ENCODE measurements at places on chromosomes 6 and 20.

- no peak for DNase-seq
Observed at GRCh38 chr20:61930776-61931475, 134.8 kb downstream of the TAF4 start.

DNA sequence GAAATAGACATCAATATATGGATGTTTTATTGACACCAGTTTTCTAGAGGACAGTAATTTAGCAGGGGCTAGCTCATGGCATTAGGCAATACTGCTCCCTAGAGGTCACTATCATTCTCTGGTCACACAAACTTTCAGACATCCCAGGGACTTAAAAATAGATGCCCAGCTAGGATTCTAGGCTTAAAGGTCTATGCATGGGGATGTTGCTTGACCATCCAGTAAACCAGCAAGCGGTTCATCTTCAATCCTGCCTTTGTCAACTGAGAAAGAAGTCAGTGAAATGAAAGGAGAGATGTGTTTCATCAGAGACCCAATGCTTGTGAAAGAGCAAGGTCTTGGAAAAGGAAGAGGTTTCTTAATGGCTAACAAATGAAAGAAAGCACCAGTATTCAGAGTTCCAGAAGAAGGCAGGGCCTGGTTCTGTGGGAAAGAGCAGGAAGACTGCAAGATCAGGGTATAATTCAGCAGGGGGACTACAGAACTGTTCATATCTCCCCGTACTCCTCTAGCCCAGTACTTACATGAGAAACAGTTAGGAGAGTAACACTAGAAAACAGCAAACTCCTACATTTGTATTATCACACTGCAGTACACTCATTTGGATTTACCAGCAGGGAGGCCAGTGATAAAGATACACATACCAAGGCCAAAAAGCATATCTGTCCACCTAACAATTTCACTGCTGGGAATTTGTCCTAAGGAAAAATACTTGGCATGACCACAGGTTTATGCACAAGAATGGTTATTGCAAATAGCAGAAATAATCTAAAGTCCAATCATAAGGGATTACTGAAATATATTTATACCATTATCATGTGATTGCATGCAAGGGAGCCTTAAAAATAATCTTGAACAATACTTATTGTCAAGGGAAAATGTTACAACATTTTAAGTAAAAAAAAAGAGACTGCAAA is 151.4 kb upstream of the LAMA2 start:
- no peak for DNase-seq

DNA sequence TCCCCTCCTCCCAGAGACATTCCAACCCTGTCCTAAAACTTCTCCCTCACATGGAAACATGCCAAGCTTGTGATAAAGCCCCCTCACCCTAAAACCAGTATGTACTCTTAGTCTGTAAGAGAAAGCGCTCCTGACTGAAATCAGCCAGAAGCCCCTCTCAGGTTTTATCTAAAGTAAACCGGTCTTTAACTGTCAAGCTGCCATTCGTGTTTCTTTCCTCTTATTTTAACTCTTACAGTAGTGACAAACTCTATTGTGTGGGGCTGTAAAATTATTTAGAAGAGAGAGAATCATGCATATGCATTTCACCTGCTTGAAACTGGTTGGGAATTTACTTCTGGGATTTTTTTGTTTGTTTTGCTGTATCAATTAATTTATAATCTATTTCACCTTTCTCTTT is 62.7 kb downstream of the FARS2 start:
- DNase-seq: no peak

GRCh38 chr6:113894712-113895674 is 37.8 kb downstream of the MARCKS start:
- no peak for DNase-seq

DNA sequence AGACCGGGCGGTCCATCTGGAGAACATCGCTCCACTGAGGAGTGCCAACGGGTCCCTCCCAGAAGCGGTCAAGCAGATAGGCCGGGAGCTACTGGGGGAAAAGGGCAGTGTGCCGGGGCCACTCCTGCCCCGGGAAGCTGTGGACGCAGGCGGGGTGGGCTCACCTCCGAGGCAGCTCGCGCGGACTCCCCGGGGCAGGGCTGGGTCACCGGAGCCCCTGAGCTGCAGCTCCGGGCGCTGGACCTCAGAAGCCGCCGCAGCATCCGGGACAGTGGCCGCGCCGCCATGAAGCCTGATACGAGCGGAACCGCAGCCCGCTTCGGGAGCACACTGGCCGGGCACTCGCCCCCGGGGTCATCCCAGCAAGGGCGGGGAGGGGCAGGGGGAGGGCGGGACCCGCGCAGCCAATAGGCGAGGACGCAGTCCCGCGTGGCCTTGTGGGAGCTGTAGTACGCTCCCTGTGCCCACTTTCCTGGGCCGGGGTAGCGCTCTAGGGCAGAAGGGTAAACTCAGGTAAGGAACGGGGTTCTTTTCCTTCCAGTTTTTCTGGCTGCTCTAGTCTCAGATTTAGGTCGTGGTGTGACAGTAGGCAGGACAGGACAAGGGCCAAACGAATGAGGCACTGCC is at the start of gene MOCS1:
Gene MOCS1 (minus strand): TSS at position 332 of the 627 bp plus-strand sequence. CDS start 45 bp downstream, at position 287.
- DNase-seq: peak; percentile 2

DNA sequence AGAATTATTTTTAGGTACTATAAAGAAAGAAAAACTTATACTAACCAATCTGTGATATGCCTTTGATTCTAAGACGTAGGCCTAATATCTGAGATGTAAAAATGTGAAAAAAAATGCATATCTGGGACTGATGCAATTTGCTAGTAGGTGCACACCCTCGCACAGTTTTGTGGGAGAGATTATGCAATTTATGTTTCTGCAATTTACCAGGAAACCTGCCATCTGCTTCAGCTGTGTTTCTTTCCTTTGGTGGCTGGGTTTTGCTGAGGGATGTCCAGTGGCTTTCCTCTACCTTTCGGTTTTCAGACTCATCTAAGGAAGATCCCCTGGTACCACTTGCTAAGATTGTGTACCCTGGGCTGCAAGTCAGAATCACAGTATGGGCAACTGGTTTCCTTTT is 186.9 kb downstream of the ZFP64 start:
- no peak for DNase-seq

- no peak for DNase-seq
Observed at GRCh38 chr6:32126880-32127279, 1.2 kb downstream of the ATF6B start.

GRCh38 chr20:12211361-12211760 is 293.7 kb downstream of the BTBD3 start:
- no peak for DNase-seq

GRCh38 chr6:166412156-166412910 is 29.6 kb upstream of the MPC1 start:
- DNase-seq: no peak

- no peak for DNase-seq
Observed at GRCh38 chr20:47466704-47467459, 34.8 kb upstream of the NCOA3 start.

GRCh38 chr6:134451529-134451928 is 133.6 kb upstream of the SGK1 start:
- DNase-seq: no peak

DNA sequence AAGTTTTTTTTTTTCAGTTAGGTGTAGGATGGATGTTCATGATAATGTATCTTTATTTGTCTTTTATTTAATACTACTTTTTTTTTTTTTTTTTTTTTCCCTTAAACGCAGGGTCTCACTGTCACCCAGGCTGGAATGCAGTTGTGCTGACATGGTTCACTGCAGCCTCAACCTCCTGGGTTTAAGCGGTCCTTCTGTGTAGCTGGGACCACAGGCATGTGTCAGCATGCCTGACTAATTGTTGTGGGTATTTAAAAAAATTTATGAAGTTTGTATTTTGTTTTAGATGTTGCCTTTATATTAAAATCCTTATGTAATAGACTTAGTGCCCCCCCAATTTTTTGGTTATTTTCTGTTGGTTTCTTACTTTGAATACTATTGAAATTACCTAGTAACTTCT is 42.6 kb downstream of the NCOA3 start:
- DNase-seq: no peak

DNA sequence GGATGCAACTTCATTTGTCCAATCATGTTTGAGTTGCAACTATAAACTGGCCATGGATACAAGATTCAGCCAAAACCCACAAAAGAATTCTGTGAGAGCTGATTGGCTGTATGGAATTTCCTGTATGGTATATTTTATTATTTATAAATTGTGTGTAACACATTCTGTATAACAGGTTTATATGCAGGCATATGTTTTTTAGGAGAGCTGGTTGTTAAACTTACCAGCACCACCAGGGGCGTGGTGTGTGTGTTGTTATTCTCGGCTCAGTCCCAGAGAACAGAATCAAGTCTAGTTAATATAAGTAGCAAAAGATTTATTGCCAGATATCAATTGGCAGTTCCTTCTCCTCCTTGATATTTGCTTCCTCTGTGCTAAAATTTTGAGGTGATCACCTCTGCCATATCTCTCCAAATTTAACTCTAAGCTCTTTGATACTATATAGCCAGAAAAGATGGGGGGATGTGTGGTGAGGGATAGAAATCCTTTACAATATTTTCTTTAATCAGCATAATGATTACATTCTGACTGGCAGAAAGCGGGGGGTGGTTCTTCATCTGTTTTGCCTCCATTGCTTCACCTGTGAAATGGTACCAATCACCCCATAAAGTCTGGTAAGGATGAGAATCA is 22.9 kb downstream of the CNBD2 start:
- no peak for DNase-seq

DNA sequence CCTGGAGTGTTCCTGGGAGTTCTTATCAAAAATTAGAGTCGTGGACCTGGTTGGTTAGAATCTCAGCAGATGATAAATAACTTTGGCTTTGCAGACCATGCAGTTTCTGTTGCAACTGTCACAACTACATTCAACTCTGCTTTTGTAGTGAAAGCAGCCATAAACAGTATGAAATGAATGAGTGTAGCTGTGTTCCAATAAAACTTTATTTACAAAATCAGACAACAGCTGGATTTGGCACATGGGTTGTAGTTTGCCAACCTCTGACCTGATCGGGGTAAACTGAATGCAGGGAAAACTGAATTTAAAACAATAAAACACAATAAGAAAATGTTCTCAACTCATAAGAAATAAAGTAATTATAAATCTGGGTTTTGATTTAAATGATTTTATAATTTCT is 513.8 kb downstream of the CDKAL1 start:
- no peak for DNase-seq

- no peak for DNase-seq
Observed at GRCh38 chr6:98833057-98833306, 1.4 kb upstream of the POU3F2 start.

DNA sequence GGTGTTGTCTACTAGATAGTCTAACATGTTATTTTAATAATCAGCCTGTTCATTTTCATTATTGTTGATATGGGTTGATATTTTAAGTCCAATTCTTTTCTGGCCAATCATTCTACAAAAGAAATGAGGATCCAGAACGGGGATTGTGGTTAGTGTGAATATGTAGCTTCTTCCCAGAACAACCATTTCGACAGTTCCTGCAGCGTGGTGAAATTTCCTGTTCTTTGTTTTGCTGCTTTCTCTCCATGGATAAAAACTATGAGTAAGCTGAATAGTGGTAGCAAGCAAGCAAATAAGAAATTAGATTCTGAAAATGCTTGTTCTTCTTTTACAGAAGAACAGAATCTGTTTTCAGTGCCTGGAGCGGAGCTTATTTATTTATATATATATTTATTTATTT is 65.5 kb upstream of the F13A1 start:
- DNase-seq: no peak

DNA sequence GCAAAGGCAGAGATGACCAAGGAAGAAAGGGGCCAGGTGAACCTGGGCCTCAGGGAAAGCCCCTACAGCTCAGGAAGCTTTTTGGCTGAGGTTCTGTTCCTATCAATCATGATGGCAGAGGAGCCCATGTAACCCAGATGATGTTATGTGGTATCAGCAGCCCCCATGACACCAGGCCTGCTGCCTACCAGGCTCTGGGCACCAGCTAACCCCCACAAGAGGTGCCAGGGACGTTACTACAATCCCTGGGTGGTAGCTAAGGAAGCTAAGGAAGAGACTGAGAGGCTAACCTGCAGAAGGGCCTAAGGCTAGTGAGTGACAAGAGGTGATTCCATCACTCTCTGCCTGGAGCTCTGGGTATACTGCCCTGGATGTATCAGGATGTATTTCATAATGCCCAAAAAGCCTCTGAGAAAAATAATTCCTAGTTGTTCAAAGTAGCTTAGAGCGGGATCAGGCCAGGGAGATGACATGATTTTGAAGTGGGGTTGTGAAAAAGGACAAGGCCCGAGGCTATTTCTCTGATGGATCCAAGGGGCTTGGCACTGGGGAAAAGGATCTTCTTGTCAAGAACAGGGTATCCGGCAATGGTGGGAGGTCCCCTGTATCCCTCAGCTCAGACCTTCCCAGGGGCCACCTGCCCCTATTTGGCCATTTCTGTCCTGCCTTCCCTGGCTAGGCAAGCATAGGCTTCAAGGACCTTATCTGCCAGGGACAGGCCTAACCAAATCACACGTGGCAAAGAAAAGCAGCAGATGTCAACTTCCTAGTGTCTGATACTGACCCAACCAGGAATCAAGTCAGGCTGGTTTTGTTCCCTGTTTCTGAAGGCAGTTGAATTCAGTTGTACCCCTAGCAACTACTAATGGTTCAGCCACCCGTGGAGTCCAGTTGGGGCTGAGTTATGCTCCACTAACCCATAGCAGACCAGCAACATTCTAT is 41.3 kb downstream of the PANK2 start:
- DNase-seq: no peak

GRCh38 chr6:9140951-9141460 is 705.7 kb upstream of the SLC35B3 start:
- DNase-seq: no peak

- DNase-seq: no peak
Observed at GRCh38 chr6:170101281-170102035, 189.4 kb downstream of the DLL1 start.

DNA sequence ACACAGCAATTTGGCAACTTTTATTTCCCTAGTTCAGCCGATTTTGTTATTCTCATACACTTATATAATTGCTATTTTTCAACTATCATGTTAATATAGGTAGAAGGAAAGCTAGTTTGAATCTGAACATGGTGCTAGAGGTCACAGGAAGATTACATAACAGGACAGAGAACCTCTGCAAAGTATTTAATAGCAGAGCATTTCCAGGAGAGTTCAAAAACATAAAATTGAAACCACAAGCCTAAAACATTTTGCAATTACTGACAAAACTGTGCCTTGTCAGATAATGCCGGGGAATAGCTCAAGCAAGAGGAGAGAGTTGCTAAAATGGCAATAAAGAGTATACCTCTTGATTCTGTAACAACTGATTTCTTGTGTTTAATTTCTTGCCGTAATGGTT is 70.8 kb downstream of the TFAP2B start:
- no peak for DNase-seq

DNA sequence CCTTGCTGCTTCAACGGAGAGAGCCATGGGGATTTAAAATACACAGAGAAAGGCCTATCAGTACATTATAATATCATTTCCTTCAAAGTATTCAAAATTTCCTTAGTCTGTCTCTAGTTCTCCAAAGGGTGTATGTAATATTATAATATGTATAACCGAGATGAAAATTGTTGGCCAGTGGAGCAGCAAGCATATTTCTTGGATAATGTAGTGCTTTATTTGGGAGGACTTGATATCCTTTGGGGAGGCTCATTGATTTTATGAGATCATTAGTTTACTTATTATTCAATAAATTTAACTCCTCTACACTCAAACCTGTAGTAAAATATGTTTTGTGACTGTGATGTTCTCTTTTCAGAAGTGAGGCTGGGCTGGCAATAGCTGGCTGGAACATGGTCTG is 802.9 kb upstream of the FLRT3 start:
- no peak for DNase-seq
